ENCODE measurements at places on chromosomes 4 and X.

- DNase-seq = no peak
Measured at GRCh38 chr4:625631-626161, 323 bp downstream of the PDE6B start.

GRCh38 chr4:94634271-94634670 lies 123.5 kb upstream of the BMPR1B start:
- DNase-seq = no peak

DNA sequence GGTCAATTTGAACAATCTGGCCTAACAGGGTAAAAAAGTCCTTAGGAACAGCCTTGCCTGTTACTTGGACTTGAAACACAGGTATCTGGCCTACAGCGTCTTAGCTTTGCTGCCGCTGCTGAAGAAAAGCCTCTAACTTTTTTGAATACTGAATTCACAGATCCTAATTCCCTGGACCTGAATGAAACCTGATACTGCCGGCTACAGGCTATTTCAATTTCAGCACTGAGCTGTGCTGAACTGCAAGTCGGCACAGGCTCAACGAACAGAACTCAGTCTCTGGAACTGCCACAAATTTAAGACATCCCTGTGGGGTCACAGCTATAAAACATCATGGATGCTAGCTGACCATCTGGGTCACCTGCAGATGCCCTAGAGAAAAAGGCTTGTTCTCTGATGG lies 7.2 kb downstream of the NR0B1 start:
- no peak for DNase-seq

DNA sequence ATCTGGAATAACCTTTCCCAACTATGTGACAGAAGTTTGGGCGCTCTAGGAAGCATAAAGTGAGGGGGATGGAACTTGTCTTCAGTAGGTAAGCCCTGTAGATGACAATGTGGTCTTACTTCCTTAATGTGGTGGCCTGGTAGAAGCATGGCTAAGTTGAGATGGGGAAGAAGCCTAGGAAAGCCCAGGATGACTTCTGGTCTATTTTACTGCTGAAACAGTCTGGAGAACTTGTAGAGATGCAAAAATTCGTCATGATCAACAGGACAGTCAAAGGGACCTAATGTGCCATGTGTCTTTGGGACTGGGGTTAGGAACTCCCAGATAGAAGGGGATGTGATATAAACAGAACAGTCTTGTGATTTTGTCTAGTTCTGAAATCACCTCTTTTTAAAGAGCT lies 40.8 kb downstream of the CCNG2 start:
- DNase-seq = no peak

DNA sequence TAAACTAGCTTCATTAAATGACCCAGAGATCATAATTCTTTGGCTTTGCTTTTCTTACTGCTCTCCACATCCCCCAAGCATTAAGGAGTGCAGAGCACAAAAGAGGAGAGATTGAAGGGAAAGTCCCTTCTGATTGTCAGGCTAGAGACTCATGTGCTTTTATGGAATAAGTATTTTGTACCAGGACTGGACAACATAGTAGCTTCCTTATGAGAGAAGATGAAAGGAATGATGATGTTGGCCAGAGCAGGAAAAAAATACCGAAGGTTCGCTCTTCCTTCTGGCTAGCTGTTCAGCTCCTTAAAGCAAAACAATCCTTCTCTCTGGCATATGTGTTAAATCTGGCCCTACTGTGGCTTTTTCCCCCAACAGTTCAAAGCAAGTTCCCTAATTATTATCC lies 53.1 kb downstream of the HOPX start:
- DNase-seq = no peak

DNA sequence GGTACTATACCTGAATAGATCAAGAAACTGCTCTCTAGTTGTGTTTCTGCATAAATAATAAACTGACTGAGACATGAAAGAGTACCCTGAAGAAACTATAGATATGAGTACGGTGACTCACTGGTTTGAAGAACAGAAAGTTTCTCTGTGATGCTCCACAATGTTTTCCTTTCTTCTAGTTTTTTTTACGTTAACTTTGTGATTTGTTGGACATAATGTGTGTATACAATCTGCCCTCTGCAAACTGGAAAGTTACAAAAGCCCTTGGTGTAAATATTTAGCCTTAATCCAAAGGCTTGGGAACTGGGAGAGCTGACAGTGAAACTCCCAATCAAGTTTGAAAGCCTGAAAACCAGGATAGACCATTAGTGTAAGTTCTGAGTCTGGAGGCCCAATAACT lies 31.6 kb upstream of the PAPSS1 start:
- DNase-seq = no peak

GRCh38 chrX:17655211-17656034 lies 81.9 kb upstream of the SCML1 start:
- DNase-seq = no peak

GRCh38 chr4:141020801-141021261 lies 112.4 kb downstream of the RNF150 start:
- DNase-seq = no peak

DNA sequence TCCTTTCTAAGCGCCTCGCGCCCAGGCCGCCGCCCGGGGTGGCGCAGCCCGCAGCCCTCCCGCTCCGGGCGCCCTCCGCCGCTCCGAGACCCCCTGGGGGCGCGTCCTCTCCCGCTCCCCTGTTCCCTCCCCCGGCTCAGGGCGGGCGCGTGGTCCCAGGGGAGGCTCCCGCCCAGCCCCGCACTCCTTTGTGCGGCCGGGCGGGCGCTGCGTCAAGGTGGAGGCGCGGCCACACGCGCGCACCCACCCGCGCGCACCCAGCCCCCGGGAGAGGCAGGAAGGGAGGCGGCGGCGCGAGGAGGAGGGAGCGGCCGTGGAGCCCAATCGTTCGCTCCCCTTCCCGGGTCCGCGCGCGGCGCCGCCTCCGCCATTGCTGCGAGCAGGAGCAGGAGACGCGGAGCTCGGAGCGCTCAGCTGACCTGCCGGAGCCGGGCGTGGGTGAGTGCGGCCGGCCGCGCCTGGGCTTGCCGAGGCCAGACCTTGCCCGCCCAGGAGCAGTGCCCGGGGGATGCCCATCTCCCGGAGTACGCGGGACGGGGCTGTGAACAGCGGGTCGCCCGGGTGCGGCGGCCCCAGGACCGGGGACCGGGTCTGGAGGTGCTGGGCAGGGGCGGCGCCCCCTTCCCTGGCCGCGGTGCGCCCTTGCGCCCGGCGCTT lies at the start of gene NSG1:
Gene NSG1 (plus strand): TSS at position 367 of the 657 bp plus-strand sequence. CDS start 528 bp downstream, outside the sequence.
- DNase-seq = no peak

DNA sequence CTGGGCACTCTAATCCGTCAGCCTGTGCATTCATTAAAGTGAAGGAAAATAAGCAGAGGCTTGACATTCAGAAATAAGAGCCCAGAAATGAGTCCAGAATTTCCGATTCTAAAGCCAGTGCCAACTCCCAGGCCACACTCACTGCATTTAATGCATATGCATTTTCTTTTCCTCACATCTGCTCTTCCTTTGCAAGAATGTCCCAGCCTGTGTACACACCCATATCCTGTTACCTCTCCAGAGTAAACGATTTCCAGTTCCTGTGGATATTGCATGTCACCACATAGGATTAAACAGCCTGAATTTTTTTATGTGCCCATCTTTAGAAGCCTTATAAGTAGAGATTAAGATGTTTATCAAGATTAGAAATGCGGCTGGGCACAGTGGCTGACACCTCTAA lies 27.5 kb downstream of the ARX start:
- no peak for DNase-seq

- no peak for DNase-seq
Measured at GRCh38 chr4:74431113-74431826, 13.7 kb upstream of the AREG start.

GRCh38 chr4:183436417-183436816 lies 8.0 kb upstream of the CDKN2AIP start:
- no peak for DNase-seq

Measured in stimulated activated CD4-positive, alpha-beta T cell treated with anti-CD3 and anti-CD28 coated beads, Interleukin-1b, Interleukin-23, amount 100 ng/mL, for 24 hours (primary cell).